ENCODE measurements at places on chromosomes 2 and 18. TPM values are rescaled to one million over a fixed set of nuclear protein-coding genes. Genes with fewer than 3 reads are reported as not detected.

- no peak for DNase-seq
Observed at GRCh38 chr2:20614201-20615067, 36.5 kb downstream of the HS1BP3 start.

DNA sequence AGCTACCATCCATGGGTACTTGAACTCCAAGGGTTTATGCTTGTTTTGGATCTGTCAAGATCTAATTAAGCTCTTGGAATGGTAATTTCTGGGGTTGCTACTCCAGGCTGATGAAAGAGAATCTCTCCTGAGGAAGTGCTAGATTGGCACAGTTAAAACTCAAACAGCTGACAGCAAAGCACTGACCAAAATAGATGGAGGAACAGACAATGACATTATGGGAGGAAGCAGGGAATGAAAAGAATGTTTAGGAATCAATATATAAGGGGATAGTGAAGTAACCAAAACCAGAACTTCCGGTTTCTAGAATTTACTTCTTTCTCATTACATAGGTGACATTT lies 6.3 kb downstream of the THUMPD2 start:
- DNase-seq = no peak

The KLHL41 gene
- polyA plus RNA-seq = 0.20 TPM

The ITGA4 gene
- 121 TPM for polyA plus RNA-seq

The CXCR4 gene
- 368 TPM for polyA plus RNA-seq

- peak; percentile 39 for DNase-seq
Observed at GRCh38 chr18:61975526-61976326, 82.9 kb upstream of the RNF152 start.

DNA sequence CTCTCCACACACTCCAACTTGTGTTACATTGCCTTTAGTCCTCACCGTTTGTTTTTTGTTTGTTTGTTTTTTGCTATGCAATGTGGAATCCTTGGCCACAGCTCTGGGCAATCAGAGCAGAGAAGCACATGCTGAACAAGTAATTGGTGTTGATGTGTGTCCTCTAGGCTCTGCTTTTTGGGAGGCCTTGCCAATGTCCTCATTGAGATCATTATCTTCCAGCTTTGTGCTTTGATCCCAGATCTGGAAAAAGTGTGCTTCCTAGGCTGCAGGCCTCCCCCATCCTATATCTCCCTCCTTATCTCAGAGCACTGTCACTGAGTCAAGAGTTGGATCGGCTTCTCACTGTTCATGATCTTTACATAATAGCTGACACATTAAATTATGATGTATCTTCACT lies 25.9 kb downstream of the OSR1 start:
- DNase-seq = no peak

- DNase-seq = no peak
Observed at GRCh38 chr2:158270536-158270935, 168.9 kb downstream of the UPP2 start.

The LAMA3 gene
- not detected for polyA plus RNA-seq

DNA sequence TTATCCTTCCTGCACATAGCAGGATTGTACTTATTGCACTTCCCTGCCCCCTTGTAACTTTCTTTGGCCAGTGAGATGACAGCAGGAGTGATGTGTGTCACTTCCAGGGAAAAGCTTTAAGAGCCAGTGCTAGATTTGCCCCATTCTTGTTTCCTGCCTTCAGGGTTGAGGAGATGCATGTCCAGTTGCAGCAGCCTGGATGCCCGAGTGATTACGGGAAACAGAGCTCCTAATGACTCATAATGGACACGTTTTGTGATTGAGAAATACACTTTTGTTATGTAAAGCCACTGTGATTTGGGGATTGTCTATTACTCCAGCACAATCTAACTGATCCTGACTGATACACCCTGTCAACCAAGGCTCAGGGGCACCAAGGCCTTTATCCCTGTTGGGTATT lies 5.0 kb upstream of the TET3 start:
- DNase-seq = no peak

- no peak for DNase-seq
Observed at GRCh38 chr2:130814931-130815680, 21.6 kb upstream of the ARHGEF4 start.

DNA sequence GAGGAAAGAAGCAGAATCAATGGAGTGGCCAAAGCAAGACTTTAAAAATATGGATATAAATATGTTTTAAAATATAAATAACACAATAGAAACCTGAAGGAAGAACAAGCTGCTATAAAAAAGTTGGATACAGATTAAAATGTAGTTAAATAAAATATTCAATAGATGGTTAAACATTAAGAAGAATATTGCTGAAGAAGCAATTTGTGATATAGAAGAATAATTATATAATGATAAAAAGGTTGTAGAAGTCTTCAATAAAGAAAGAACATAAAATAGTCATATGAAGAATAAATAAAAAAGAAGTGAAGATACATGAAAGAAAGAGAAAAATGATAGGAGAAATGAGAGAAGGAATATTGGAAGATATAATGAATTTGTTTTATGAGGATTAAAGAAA lies 392.0 kb downstream of the DSC3 start:
- no peak for DNase-seq

The ORC2 gene
- polyA plus RNA-seq = 9.7 TPM

GRCh38 chr2:46268196-46268595 lies 29.0 kb upstream of the EPAS1 start:
- no peak for DNase-seq

GRCh38 chr18:78757014-78757413 lies 222.6 kb upstream of the SALL3 start:
- DNase-seq = no peak

DNA sequence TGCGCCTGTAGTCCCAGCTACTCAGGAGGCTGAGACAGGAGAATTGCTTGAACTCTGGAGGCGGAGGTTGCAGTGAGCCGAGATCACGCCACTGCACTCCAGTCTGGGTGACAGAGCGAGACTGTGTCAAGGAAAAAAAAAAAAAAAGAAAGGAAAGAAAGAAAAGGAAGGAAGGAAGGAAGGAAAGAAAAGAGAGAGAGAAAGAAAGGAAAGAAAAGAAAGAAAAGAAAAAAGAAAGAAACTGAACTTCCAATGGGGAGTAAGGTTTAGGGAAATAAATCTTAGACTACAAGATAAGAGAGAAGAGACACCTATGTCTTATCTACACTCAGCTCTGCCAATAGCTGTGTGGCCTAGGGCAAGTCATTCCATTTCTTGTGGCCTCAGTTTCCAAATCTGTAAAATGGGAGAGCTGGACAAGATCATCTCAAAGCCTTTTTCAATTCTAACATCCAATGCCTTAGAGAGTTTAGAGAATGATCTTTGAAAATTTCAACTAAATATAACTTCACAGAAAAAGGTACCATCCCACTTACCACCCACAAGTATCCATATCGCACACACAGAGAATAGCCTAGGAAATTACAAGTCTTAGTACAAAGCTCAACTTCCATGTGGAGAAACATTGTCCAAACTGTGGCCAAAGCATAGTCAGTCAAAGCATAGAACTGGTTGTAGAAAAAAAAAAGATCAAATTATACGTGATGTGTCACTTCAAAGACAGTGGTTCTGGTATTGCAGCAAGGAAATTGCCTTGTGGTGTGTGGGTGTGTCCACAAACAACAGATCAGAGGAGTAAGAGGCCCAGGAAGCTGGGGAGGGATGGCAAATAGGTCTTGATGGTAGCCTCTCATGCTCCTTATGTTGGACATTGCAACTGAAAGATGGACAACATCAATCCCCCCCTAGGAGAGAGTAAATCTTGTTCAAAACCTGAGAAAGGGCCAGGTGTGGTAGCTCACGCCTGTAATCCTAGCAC lies 42.4 kb downstream of the SLC14A2 start:
- peak; percentile 50 for DNase-seq

The SPC25 gene
- polyA plus RNA-seq = not detected

DNA sequence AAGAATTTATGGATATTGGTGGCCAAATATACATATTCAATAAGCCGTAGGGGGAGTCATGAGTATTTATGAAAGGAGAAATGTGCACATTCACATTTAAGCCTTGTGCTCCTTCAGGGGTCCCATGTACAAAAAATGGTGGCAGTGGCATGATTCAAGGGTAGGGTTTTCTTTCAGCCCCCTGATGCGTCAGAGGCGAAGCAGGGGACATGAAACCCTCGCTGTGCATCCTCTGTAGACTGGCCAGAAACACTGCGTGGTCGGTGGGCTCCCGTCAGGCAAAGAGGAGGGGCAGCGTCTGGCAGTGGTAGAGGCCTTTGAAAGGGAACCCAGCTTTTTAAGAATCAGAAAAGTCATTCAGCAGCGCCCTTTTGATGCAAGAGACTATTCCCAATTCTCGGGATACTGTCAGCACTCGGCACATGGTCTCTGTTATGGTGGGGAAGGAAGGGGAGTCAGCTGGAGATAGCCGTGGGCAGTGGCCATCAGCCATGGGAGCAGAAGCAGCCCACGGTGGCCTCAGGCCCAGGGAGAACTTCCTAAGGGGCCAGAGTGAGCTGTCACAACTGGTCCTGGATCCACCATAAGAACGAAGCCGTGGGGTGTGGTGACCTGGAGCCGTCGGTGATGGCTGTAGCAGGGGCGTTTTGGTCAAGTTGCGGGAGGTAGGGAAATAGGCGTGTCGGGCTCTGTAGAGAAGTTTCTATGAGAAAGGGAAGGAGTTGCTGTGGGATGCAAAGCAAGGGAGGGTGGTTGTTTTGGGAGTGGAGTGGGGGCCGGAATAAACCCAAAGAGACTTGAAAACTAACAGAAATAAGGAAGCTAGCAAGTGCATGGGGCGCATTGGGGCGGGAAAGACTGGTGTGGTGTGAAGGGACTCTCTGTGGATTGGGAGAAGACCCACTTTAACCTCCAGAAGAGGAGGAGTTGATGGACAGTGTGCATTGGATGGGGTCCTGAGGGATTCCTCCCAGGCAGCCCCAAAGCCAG lies 95.6 kb downstream of the SH3BP4 start:
- DNase-seq = no peak

The RAB27B gene
- polyA plus RNA-seq = 1.3 TPM

The RGPD8 gene
- 5.7 TPM for polyA plus RNA-seq

DNA sequence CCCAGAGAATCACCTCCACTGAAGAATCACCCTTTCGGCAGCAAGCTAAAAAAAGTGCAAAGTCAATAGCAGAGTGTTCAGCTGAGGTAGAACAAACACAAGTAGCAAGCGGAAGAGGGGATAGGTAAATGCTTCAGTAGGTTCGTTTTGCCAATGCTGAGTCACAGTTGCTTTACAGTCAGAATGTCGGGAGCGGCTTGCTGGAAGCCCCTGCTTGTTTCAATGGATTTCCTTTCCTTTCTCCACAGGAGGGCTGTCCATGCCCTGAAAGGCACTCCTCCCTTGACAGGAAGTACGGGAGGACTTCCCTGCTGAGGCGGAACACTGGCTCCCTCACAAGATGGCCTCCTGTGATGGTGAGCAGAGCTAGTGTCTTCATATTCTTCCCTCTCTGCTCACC lies 146.2 kb upstream of the LYPD1 start:
- DNase-seq = no peak

GRCh38 chr18:70598406-70598805 lies 309.6 kb downstream of the SOCS6 start:
- DNase-seq = no peak

The FAM228B gene
- 9.5 TPM for polyA plus RNA-seq

DNA sequence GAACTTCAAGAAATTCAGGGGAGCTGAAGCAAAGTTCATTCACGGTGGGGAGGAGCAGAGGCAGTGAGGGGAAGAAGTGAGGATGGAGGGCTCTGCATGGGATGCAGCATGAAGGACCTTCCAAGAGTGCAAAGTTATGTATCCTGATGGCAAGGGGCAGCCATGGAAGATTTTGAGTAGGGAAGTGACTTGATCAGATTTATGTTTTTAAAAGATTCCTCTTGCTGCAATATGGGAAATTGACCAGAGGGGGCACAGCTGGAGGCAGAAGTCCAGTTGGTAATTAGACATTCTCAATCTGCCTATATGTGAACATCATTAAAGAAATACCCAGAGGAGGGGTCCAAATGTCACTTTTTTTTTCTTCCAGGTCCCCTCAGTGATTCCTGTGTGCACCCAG lies 21.5 kb upstream of the ANXA4 start:
- DNase-seq = no peak

The SLC5A7 gene
- not detected for polyA plus RNA-seq

- DNase-seq = no peak
Observed at GRCh38 chr18:37529863-37530262, 35.7 kb downstream of the CELF4 start.

DNA sequence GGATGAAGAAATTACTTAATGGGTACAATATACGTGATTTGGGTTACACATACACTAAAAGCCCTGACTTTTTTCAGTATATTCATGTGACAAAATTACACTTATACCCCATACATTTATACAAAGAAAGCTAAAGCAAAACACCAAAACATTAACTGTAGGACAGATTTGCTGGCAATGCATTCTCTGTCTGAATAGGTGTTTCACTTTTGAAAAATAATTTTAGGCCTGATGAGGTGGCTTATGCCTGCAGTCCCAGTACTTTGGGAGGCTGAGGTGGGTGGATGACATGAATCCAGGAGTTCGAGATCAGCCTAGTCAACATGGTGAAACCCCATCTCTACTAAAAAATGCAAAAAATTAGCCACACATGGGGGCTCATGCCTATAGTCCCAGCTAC lies 301.5 kb upstream of the FAM98A start:
- DNase-seq = no peak

DNA sequence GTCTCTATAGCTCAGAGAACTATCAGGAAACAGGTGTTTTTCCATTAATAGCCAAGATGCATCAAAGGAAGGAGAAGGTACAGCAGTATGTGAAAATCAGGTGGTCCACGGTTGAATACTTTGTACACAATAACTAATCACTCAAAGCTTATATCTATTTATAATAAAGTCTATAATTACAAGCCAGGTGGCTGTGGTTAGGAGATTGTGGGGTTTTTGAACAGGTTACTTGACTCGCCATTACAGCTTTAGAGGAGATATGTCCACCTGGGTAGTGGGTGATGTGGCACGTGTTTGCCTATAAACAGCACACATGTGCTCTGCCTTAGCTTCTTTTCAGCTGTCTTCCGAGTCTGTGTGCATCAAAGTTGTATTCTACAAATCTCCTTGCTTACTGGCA lies 892.2 kb upstream of the ZEB2 start:
- no peak for DNase-seq

The GULP1 gene
- polyA plus RNA-seq = not detected

- DNase-seq = no peak
Observed at GRCh38 chr2:10283106-10284062, 19.3 kb upstream of the HPCAL1 start.

DNA sequence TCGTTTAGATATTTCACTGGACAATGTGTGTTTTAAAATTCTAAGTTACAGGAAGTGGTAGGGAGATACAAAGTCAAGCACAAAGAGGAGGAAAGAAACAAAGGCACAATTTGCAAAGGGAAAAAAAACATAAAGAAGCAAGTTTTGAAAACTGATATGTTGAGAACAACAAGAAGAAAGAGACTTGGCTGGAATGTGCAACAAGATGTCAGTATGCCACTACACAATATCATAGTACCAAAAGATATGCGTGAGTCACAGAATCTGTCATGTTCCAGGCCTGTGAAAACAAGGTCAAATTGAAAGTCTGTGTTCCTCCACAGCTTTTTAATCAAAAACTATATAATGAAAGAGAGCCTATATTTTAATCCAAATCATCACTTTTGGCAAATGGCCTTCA lies 12.0 kb downstream of the EXOC6B start:
- no peak for DNase-seq

GRCh38 chr2:14535156-14535555 lies 97.4 kb upstream of the LRATD1 start:
- DNase-seq = no peak

The CSRNP3 gene
- not detected for polyA plus RNA-seq
